Stimulated activated memory B cell treated with anti-CD40 and anti-IgM and Interleukin-4, amounts not matched to agents 10 μg/mL and 1 μg/mL and 100 μg/mL, for 72 hours (primary cell): ENCODE measurements at places on chromosomes 6 and 20.

- no peak for ATAC-seq
- peak overlapping the region; percentile 90 for H3K27ac ChIP-seq
- peaks cover 43% of the 10 kb centered on the region for H3K4me1 ChIP-seq
These were observed 36.2 kb downstream of the ARHGAP18 start for GRCh38 chr6:129673748-129674147.

GRCh38 chr6:106997392-106998158, 23.0 kb upstream of the CD24 start:
- ATAC-seq, result peak; percentile 59
- no peaks in the 10 kb centered on the region for H3K27me3 ChIP-seq
- H3K4me3 ChIP-seq, result no peak overlapping the region

DNA sequence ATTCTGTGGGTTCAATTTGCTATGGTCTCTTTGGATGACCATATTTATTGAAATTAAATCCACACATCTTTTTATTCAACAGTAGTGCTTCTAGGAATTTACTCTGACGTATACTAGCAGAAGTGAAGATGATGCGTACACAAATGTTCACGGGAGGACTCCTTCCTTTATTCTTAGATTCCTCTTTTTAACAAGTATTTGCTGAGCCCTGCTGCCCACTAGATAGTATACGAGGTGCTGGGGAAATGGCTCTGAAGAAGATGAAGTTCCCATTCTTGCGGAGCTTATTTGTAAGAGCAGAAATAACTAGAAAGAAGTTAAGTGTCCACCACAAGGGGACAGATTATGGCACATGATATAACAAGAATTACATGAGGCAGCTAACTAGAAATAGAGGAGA, 145.2 kb downstream of the DOK5 start:
- no peak overlapping the region for H3K27ac ChIP-seq
- H3K27me3 ChIP-seq, result peaks cover 19% of the 10 kb centered on the region
- no peaks in the 10 kb centered on the region for H3K36me3 ChIP-seq
- no peaks in the 10 kb centered on the region for H3K4me1 ChIP-seq

DNA sequence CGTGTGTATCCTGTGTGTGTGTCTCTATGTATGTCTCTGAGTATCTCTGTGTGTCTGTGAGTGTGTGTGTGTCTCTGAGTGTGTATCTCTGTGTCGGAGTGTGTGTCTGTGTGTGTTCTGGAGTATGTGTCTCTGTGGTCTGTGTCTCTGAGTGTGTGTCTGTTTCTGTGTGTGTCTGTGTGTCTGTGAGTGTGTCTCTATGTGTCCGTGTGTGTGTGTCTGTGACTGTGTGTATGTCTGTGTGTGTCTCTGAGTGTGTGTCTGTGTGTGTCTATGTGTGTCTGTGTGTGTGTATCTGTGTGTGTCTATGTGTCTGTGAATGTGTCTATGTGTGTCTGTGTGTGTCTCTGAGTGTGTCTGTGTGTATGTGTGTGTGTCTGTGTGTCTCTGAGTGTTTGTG, 73.4 kb downstream of the SRC start:
- H3K4me3 ChIP-seq, result no peak overlapping the region
- H3K4me1 ChIP-seq, result no peaks in the 10 kb centered on the region
- H3K36me3 ChIP-seq, result no peaks in the 10 kb centered on the region
- H3K27ac ChIP-seq, result no peak overlapping the region
- no peak for ATAC-seq

DNA sequence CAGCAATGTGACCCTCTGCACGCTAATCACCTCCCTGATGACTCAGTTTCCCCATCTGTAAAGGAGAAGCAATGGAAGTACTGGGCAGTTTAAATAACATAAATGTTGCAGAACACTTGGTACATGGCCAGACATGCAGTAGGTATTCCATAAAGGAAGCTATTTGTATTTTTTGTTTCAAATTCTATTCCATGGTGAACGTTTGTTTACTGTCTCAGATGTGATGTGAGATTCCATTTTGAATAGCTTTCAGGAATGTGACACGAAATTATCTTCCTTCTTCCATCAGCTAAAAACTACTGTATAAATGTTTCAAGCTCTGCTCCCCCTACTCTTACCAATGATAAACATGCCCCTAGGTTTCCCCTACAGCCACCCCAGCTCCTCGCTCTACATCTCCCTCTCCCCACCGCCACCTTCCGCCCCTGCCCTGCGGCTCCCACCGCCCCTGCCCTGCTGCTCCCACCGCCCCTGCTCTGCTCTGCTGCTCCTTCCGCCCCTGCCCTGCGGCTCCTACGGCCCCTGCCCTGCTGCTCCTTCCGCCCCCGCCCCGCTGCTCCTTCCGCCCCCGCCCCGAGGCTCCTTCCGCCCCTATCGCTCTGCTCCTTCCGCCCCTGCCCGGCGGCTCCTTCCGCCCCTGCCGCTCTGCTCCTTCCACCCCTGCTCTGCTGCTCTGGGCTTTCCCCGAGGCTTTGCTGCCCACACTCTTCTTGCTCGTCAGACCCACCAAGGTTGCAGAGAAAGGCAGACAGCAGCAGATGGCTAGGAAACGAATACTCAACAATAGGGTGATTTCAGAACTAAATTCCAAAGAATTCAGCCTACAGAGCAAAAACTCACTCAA, 78.9 kb downstream of the THBS2 start:
- no peaks in the 10 kb centered on the region for H3K4me1 ChIP-seq
- no peak overlapping the region for H3K4me3 ChIP-seq
- no peak overlapping the region for H3K27ac ChIP-seq
